Brain (organoid and tissue), 16 donors: ENCODE measurements at places on chromosomes 3 and 15. TPM values are rescaled to one million over a fixed set of nuclear protein-coding genes. Genes with fewer than 3 reads are reported as not detected.
A peak's percentile ranks its signal among the peaks of the same experiment; 100 is the strongest.

The B4GALT4 gene
- polyA plus RNA-seq = 11.4 TPM

- DNase-seq = peak; percentile 79
These were observed 244.3 kb downstream of the NR2F2 start for GRCh38 chr15:96574782-96575181.

- DNase-seq = no peak
These were observed 36.9 kb upstream of the FILIP1L start for GRCh38 chr3:100151024-100151707.

The VPS13C gene
- 2.4 TPM for polyA plus RNA-seq

DNA sequence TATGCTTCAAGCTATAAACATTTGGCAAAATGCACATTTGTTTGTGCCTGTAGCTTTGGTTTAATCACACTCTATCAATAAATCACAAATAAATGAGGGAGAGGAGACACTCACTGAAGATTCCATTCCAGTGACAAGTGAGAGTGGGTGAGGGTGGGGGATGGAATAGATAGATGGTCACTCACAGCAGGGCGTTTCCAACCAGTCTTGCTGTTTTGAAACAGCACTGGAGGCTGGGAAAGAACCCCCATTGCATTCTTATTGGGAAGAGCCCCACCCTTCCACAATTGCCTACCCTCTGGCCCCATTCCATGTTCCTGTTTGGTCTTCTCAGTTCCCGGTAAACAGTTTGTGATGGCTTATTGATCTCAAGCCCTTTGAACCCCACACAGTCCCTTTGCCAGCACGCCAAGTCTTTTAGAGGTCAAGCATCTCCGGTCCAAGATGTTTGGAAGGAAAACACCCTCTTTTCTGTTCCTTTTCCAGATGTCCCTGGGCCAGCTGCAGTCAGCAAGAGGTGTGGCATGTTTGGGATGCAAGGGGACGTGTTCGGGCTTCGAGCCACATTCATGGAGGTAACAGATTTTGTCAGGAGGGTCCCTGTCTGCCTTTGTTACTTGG lies 30.7 kb downstream of the LMCD1 start:
- DNase-seq = no peak

DNA sequence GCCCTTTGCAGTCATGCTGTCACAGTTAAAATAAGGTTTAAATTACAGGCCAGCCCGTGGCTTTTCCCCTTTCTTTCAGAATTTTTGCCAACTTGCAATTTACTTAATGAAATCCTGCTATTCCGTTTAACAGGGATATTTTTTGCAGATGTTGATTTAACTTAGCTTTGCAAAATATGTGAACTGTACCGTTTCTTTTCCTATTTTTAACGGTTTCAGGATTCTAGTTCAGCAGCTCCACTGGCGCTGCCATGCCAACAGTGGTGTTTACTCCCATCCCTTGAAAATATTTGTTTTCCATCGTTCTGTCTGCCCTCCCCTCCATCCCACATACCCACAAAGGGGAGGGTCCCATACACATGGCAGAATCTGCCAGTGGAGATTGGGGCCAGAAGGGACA lies 54.3 kb downstream of the SMAD6 start:
- no peak for DNase-seq

DNA sequence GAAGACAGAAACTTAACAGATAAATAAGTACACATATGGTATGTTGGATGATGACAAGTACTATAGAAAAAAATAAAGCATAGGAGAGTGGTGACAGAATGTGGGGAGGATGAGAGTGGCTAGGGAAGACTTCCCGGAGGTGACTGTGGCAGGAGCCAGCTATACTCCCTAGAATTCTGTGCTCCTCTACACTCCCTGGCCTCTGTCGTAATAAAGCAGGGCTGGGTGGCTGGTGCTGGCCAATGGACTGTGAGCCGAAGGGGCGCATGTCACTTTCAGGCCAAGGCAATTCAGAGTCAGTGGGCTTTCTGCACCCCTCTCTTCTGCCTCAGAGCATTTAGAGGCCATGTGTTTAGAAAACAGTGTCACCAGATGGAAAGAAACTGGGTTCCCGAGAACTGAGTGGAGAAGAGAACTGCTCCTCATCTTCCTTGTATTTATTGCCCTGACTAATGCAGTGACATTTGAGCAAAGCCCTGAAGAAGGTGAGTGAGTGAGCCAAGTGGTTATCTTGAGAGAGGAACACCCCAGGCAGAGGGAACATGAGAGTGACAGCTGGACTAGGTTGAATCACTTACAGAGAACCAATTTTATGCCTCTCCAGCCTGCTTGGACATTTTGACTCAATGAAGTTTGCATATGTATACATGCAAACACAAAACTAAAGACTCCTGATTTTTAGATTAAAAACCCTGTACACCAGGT lies 5.2 kb upstream of the VPS8 start:
- no peak for DNase-seq
